ENCODE measurements at places on chromosomes 11 and 22.

GRCh38 chr11:34337016-34337415 lies 20.8 kb downstream of the ABTB2 start:
- DNase-seq: no peak

- no peak for DNase-seq
Observed at GRCh38 chr11:62573006-62573591, 592 bp downstream of the EEF1G start.

DNA sequence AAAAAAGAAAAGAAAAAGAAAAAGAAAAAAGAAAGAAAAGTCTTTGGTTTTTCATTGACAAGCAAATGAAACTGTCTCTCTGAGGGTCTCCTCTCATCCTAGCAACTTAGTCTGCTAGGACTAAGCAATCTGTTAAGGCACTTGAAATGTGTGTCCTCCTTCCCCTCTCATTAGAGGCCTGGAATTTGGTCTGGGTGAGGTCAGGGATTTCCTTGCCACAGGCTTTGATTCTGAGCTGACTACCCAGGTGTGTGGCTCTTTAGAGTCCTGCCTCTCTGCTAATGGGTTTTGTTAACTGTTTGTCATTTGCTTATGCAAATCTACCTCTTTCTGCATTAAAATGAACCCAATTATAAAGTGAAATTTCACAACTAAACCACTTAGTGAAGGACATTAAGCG lies 18.3 kb upstream of the PKNOX2 start:
- no peak for DNase-seq

DNA sequence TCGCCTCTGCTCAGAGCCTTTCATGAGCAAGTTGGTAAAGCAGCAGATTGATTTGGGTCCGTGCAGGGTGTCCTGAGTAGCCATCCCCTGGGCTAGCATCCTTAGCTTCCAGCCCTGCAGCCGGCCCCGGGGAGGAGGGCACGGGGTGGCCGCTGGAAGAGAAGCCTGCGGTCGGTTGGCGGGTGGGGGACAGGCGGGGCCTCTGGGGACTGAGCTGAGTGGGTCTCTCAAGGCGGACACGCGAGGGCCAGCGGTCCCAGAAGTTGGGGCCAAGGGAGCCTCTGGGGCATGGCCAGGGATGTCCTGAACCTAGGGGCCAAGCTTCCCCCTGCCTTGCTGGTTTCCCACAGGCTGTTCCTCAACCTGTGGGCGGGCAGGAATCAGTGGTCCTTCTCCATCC lies 143.0 kb downstream of the TBC1D22A start:
- no peak for DNase-seq

- no peak for DNase-seq
Observed at GRCh38 chr11:116234989-116235568, 537.7 kb downstream of the BUD13 start.

DNA sequence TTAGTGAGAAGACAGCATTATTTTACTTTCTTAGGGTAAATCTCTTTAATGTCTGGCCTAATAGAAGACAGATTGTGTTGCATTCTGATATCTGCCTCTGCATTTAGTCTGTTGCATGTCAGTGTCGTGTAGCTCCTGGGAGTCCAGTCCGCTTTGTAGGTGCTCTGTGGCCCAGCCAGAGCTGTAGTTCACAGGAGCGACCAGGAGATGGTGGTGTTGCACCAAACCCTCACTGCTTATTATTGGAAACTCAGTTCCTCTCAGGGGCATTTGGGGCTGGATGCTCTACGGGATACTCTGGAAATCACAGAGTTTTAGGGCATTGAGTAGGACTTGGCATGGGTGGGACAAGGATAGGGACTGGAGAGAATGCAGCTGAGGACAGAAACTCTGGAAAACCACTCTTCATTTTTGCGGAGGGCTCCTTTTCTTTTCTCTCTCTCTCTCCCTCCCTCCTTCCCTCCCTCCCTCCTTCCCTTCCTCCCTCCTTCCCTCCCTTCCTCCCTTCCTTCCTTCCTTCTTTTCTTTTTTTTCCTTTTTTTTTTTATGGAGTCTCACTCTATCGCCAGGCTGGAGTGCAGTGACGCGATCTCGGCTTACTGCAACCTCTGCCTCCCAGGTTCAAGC lies 21.7 kb downstream of the MIAT start:
- peak; percentile 53 for DNase-seq

DNA sequence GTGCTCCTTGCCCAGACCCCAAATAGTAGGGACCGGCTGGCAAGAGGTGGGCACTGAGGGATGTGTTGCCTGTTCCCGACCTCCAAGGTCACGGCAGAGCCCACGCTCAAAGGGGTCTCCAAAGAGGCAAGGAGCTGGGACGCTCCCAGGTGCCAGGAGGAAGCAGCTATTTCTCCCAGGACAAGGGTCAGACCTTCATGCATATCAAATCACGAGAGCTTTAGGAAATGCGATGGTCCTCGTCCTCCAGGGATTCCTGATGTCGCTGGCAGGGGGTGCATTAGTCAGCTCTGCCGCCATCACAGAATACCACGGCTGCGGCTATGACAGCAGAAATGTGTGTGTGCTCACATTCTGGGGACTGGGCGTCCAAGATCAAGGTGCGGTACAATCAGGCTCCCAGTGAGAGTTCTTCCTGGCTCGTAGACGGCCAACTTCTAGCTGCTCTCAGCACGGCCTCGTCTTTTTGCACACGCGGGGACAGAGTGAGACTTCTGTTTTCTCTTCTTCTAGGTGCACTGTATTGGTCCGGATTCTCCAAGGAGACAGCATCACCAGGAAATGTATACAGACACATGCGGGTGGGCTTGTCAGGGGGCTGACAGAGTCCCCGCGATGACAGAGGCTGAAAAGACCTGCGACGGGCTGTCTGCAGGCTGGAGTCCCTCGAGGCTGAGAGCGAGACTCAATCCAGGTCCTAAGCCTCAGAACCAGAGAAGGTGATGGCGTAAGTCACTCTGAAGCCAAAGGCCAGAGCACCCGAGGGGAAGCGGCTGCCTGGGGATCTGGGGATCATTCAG lies 81.6 kb downstream of the SHANK2 start:
- DNase-seq: no peak

GRCh38 chr11:110096496-110096895 lies 3.3 kb downstream of the ZC3H12C start:
- DNase-seq: no peak

DNA sequence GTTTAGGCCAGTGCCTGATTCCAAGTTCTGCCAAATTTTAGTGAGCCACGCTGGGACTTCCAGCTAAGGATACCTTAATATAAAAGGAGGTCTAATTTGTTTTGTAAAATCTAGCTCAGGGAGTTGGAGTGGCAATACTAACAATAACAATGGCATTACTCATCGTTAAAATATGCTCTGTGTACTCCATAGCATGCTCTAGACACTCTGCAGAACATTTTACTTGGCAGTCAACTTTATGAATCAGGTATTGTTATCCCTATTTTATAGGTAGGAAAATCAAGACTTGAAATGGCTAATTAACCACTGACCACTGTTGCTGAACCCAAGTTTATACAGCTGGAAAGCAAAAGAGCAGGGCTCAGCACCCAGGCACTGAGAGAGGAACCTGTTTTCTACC lies 485.0 kb upstream of the KIRREL3 start:
- no peak for DNase-seq

GRCh38 chr11:62540804-62541701 lies 5.6 kb downstream of the AHNAK start:
- no peak for DNase-seq

- DNase-seq: no peak
Observed at GRCh38 chr11:62656796-62657429, 3.8 kb upstream of the INTS5 start.

- no peak for DNase-seq
Observed at GRCh38 chr11:134685793-134686380, 273.8 kb upstream of the B3GAT1 start.
